ENCODE measurements at places on chromosomes 6 and 20.
A peak's percentile ranks its signal among the peaks of the same experiment; 100 is the strongest.

DNA sequence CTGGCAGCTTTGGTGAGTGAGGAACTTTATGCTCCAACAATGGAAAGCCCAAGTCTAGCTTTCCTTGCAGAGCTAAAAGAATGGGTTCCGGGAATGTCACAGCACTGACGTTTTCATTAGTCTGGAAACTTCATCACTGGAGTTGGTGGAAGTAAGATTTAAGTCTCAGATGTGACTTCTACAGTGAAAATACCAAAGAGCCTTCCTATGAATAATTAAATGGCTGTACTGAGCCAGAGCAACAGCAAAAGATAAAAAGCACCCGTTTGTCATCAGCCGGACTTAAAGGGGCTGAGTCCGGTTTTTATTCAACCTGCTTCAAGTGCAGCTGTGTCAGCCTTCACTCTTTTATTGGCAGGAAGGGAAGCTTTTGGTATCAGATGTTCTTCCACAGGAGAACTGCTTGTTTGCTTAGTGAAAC lies 46.5 kb upstream of the SHLD1 start:
- DNase-seq = no peak

GRCh38 chr6:155264693-155265320 lies 994 bp downstream of the CLDN20 start:
- no peak for DNase-seq

DNA sequence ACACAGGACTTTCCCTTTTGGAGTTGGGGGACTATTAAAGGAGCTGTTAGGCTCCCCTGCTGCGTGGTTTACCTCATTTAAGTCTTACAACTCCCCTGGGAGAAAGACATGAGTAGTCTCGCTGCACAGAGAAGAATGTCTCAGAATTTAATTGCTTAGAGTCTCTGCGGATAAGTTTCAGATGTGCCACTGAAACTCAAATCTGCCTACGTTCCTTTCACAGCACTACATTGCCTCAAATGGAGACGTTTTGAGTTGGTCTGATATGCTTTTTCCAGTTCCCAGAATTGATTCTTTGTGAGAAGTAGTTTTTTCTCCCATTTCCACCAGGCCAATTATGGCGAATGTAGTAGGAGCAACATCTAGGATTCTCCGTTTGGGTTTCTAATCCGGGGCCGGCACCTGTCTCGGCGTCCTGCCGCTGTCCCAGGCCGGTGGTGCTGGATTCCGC lies 532 bp upstream of the SLC35F1 start:
- peak; percentile 1 for DNase-seq

DNA sequence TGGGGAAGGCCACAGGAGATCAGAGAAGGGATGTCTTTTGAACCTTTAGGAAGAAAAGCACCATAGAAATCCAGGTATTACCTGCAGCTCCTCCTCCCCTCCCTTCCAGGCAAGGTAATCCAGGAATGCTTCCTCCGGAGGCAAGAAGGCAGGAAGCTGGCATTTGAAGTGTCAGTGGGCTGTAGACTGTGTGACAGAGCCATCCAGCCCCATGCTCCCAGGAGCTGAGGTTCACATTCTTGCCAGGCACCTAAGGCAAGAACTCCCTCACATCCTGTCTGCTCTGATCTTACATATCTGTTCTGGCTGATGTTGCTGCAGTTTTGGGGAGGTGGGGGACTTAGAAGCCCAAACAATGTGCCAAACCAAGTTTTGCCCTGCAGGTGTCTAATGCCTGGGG lies 27.8 kb upstream of the SCUBE3 start:
- no peak for DNase-seq

- DNase-seq = no peak
Measured at GRCh38 chr6:145042559-145042958, 692.8 kb downstream of the EPM2A start.

- DNase-seq = no peak
Measured at GRCh38 chr20:40933758-40934157, 94.9 kb upstream of the TOP1 start.

GRCh38 chr6:111361648-111362047 lies 121.4 kb downstream of the REV3L start:
- peak; percentile 43 for DNase-seq

- peak; percentile 89 for DNase-seq
Measured at GRCh38 chr6:139943391-139943790, 568.9 kb upstream of the CITED2 start.

DNA sequence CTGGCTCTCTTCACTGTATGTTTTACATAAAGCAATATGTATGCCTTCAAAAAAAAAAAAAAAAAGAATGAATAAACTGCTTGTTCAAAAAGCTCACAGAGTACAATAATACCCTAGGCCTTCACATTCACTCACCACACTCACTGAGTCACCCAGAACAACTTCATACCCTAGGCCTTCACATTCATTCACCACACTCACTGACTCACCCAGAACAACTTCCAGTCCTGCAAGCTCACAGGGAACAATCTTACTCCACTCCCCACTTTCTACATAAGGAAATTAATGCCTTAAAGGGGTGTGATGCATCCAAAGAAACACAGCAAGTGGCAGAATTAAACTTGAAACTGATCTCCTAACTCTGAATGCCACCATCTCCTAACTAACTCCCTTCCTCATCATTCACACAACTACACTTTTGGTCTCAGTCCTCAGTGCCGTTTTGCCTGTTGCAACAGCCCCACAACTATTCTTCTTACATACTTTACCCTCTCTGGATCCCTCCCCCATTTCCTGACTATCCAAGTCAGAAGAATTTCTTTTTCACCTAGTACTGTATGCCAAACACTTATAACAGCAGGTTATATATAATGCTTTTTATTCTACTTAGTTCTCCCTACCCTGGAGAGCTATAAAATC lies 34.2 kb downstream of the NHSL1 start:
- peak; percentile 98 for DNase-seq

GRCh38 chr6:168517742-168518347 lies 76.9 kb downstream of the SMOC2 start:
- DNase-seq = no peak

GRCh38 chr20:21373436-21373835 lies 23.9 kb downstream of the NKX2-4 start:
- DNase-seq = no peak

DNA sequence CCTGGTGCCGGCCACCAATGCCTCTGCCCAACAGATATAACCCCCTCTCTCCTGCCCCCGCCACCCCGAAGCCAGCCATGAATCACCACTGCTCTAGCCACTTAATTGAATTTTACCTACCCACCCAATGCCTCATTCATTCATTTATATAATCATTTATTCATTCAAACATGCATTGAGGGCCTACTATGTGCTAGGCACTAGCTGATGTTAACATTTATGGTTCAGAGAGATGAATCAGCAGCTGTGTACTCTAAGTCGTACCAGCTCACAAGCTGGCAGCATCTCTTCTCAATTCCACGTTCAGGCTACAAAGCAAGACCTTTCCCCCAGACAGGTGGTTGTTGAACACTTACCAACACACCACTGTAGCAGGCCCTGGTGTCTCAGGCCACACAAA lies 12.9 kb upstream of the MDGA1 start:
- no peak for DNase-seq
